ENCODE measurements at places on chromosomes 3 and 15.

DNA sequence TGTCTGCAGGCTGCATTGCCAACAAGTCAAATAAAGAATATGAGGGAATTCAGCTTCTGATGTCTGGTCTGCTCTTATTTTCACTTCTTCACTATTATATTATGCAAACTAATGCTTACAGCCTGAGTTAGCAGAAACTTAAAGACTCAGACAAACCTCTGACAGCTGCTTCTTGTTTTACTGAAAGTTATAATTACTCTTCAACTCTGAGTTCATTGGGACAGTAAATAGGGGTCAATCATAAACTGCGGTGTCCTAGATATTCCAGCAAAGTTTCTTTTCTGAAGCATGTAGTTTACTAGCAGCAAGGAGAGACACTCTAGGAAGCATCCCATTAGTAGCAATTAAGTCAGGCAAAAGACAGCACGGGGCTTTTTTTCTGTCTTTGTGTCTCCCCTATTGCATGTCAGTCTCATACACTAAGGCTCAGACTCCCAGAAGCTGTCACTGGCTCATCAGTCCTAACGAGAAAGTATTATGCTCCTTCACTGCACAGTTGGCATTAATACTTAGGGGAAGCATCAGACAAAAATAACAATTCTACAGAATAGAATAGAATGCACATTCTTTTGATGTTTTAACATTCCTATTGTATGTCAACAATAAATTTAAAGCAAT lies 1060.8 kb downstream of the ROBO1 start:
- DNase-seq = no peak

- no peak for DNase-seq
Measured at GRCh38 chr15:40367686-40368611, 9.9 kb downstream of the DISP2 start.

GRCh38 chr15:65829130-65829764 lies 37.2 kb upstream of the DENND4A start:
- no peak for DNase-seq

DNA sequence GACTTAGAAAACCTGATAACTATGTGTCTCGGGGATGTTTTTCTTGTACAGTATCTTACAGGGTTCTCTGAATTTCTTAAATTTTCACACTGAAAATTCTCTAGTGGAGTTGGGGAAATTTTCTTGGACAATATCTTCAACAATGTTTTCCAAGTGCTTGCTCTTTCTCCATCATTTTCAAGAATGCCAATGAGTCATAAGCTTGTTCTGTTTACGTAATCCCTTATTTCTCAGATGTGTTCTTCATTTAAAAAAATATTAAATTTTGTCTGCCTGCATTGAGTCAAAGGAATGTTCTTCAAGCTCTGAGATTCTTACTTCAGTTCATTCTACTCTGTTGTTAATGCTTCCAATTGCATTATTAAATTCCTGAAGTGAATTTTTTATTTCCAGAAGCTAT lies 21.9 kb upstream of the PLSCR2 start:
- no peak for DNase-seq

DNA sequence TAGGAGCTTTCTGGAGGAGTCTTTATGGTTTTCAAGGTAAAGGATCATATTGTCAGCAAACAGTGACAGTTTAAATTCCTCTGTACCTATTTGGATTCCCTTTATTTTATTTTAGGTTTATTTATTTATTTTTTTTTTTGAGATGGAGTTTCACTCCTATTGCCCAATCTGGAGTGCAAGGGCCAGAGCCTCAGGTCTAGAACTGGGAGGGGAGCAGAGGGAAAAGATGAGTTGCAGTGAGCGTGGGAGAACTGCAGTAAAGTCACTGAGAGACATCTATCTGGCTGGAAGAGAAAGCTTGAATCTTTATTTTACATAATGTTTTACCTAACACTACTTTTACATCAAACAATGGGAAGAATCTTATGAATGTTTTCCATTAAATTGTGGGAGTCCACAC lies 49.5 kb upstream of the GK5 start:
- no peak for DNase-seq

DNA sequence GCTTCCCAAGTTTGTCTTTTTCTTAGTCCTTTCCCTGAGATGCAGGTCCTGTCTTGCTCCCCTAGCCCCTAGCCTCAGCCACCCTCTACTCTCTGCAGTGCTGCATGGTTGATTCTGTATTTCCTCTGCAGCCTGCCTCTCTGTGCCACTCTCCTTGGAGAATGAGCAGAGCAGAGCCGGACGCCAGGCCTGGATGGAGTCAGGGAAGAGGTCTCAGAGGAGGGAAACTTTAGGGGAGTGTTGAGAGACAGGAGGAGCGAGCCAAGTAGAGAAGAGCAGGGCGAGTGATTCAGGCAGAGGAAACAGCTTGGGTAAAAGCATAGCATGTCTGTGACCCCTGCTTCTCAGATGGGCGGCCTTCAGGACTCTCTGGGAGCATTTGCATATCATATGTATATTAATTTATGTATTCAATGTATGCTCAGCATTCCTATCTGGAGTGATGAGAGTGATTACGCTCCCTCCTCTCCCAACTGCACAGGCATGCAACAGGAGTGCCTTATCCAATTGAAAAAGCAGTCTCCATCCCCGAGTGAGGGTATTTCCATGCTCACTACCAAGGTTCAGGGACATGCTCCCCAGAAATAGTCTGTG lies 166.7 kb downstream of the RORA start:
- no peak for DNase-seq

- no peak for DNase-seq
Measured at GRCh38 chr3:158790901-158791589, 10.8 kb upstream of the MFSD1 start.

- no peak for DNase-seq
Measured at GRCh38 chr3:31224936-31225335, 307.8 kb upstream of the STT3B start.

DNA sequence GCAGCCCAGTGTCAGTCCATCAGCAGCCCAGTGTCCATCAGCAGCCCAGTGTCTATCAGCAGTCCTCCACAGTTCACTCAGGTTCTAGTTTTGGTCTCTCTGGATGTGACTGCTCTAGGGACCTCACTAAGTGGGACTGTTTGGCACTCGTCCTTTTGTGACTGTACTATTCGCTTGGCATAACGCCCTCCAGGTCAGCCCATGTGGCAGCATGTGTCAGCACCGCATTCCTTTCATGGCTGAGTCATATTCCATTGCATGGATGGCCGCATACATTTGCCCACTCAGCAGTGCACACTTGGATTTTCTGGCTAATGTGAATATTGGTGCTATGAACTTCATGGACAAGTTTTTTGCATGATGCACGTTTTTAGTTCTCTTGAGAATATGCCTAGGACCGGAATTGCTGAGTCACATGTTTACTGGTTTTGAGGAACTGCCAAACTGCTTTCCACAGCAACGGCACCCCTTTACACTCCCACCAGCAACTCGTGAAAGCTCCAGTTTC lies 16.4 kb downstream of the CHST13 start:
- no peak for DNase-seq

DNA sequence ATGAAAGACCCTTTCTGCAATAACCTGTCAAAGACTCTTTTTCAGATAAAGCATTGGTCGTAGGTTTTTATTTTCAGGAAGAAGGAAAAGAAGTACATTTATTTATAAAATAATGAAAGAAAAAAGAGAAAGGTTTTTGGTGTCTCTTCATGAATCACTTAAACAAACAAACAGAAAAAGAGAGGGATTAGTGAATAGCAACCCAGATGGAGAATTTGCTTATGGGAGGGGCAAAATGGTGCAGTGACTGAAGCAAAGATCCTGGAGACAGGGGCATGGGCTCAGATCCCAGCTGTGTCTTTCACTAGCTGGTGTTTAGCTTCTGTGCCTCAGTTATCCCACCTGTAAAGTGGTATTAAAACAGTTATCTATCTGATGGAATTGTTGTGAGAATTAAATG lies 78.6 kb upstream of the PFN2 start:
- DNase-seq = no peak

DNA sequence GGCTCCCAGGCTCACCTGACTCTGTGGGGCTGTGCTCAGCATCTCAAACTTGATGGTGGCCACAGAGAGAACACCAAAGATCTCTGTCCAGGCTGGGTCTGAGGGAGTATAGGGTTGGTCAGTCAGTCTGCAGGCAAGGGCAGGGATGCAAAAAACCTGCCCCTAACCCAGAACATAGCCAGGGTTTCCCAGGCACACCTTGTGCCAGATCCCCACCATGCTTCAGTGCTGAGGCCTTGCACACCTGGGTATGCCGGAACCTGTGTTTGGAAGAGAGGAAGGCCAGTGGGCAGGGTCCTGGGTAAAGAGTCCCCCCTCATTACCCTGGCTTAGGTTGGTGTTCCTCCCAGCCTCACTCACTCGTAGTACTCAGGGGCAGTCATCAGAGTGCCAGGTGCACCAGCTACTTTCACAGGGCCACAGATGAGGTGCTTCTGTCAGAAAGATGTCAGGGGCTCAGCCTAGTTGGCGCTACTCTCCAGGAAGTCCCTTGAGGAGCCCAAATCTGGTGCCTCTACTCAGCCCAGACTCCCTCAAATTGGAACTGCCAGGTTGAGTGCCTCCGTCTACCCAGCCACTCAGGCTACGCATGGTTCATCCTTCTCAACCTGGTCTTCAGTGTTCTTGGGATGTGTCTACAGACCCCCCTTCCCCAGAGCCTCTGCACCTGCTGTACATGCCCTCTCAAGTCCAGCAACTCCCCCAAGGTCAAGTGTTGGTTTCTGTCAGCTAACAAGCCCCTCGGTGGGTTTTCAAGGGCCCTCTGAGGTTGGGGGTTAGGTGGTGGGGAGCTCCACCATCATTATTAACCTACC lies 1.8 kb downstream of the DALRD3 start:
- DNase-seq = no peak

DNA sequence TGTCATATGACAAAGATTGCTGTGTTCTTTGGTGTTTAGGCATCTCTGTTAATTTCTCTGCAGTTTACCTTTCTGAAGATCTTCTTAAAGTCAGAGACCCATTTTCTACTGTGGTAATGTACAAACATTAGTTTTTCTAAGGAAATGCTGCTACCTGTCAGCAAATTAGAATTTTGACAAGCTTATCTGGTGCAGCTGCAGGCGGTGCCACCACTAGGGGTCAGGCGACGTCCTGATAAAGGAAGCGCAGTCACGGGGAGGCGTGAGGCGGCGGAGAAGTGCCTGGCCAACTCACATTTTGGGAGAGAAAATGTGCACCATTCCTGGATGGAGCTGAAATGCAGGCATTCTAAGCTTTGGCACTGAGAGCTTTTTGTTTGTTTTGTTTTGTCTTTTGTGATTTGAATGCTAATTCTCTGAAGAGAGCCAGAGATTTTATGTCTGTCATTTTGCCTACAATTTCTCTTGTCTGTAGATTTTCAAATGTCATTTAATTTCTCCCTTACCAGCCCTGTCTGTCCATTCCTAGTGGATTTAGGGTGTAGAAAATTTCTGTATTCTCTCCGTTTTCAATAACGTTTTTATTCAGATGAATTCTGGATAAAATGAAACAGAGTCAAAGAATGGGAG lies 24.9 kb upstream of the SIAH2 start:
- no peak for DNase-seq

DNA sequence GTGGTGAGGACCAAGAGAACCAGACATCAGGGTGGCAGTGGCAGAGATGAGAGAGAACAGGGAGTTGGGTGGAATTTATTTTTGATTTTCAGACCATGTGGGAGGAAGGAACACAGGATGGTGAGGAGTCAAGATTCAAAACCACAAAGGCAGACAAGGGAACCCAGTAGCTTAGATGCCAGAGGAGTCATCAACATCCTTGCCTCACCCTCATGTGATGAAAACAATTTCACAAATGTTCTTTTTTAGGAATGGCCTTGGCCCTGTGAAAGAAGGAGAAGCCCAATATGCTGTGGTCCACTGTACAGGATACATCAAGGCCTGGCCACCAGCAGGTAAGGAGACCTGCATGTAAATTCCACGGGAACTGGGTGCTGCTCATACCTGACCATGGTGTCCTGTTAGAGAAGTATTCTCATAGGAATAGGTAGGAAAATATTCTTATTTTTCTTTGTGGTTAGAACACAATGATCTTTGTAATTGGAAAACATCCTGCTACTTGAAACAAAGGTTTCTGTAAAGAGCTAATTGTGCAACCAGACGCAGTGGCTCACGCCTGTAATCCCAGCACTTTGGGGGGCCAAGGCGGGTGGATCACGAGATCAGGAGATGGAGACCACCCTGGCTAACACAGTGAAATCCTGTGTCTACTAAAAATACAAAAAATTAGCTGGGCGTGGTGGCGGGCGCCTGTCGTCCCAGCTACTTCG lies 110.0 kb downstream of the ARNT2 start:
- DNase-seq = no peak
